ENCODE measurements at places on chromosomes 4 and X.

DNA sequence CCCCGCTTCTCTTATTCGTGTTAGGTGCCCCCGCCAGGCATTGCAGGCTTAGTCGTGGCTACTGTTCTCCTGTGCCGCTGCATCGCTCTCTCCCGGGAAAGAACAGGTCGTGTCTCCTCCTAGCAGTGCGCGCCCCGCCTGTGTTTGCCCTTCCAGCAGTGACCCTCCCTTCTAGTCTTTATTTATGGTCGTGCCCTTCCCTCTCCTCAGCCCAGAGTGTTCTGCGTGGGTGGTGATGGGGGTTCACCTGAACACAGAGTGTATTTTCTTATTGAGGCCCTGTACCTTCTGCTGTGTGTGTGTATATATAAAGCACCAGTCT is 15.2 kb downstream of the USP11 start:
- no peak for DNase-seq

DNA sequence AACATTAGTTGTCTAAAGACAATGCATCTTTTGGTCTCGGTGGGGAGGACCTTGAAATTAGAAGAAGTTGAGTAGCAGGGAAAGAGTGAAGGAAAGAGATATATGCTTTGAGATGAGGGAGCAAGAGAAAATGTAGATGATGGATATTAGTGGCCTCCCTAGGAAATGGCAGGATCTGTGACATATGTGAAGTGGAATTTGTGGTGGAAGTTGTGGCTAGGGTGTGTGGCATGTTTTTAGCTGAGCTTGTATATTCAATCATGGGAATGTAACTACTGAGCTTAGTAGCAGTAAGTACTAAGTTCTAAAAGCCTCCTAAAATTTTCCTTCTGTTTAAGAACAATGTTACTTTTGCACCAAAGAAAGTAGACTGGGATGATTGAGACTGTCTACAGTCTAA is 382.8 kb upstream of the CTSO start:
- no peak for DNase-seq

- DNase-seq = no peak
These were observed 51.5 kb upstream of the ETNPPL start for GRCh38 chr4:108814326-108814725.

GRCh38 chr4:41887821-41888686 is 47.2 kb upstream of the TMEM33 start:
- DNase-seq = no peak

DNA sequence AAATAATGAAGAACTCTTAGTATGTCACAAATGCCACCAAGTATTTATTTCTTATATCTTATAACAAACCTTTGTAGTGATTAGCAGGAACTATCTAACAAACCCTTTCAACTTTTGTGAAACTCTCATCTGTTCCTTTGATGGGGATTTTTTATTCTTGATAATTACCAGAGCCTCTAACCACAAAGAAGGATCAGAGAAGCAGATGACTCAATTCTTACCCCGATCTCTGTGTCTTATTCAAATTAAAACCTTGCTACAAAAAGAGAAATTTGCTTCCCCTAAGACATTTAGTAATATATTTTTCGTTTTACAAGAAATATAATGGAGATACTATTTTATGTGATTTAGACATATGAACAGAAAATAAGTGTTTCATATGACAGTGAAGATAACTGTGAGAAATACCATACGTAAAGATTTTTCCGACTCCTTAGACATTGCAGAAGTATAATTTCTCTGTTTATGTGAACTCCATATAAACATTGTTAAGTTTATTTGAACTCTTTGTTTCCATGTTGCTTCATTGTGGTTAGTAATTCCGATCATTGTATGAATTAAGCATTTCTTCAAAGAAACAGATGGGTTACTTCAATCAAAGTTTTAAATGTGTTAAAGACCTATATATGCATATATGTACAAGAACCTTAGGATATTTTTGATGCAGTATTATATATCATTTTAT is 205.4 kb downstream of the CFAP299 start:
- DNase-seq = no peak

- DNase-seq = no peak
These were observed 9.5 kb downstream of the USP11 start for GRCh38 chrX:47242321-47242720.

- DNase-seq = no peak
These were observed 83.5 kb upstream of the SPRY1 start for GRCh38 chr4:123312951-123313592.

GRCh38 chr4:92885632-92886031 is 581.9 kb downstream of the GRID2 start:
- DNase-seq = no peak

- no peak for DNase-seq
These were observed 17.1 kb upstream of the MAN2B2 start for GRCh38 chr4:6557856-6558255.

- no peak for DNase-seq
These were observed 12.0 kb downstream of the NHSL2 start for GRCh38 chrX:71922686-71923085.

- DNase-seq = no peak
These were observed 49.5 kb downstream of the PPP2R2C start for GRCh38 chr4:6422866-6423265.

GRCh38 chr4:94304365-94304971 is 38.2 kb downstream of the HPGDS start:
- no peak for DNase-seq

DNA sequence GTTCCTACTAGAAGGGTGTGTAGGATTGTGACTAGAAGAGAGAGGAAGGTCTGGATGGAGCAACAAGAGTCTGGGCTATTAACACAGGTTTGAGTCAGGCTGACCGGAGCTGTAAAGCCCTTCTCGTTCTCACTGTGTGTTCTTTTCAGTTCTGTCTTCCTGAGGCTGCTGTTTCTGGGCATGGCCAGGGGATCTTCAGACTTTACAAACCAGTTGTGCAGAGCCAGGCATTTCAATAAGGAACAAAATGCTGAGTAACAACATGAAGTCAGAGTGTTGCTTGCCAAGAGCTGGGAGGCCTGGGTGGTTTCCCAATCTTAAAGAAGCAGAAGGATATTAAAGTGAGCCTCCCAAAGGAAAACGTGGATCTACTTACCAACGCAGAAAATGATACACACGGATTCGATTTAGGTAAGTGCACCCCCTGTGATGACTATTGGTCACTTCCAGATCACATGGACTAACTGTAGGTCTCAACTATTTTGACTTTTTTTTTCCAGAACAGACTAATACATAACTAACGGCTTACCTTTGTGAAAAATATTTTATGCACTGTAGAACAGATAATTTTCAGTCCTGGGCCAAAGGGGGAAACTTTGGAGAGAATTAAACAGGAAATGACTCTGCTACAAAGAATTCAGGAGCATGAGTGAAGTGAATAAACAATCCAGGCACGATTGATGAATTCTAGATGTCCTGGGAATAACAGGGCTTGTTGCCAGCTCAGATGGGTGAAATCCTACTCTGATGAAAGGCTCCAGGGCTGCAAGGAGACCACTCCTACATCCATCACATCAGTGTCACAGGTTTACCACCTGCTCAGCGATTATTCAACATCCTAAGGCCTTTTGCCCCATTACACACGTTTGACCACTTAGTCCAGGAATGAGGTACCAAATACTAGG is 94.5 kb downstream of the ANXA3 start:
- no peak for DNase-seq

DNA sequence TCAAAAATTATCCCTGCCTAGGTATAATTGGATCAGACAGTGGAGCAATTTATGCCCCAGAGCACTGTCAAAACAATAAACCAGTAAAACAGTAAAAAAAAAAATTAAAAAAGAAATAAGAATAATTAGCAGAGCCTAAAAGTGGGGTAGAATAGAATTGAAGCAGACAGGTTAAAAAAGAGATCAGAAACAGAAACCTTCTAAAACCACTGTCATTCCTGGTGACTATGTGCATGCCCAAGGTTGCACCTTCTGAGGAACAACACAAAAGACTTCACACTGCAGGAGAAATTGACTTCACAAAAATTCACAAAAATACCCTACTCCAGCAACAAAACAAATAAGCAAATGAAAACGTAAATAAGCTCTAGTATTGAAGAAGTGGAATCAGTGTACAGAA is 168.6 kb downstream of the SPANXA1 start:
- no peak for DNase-seq

DNA sequence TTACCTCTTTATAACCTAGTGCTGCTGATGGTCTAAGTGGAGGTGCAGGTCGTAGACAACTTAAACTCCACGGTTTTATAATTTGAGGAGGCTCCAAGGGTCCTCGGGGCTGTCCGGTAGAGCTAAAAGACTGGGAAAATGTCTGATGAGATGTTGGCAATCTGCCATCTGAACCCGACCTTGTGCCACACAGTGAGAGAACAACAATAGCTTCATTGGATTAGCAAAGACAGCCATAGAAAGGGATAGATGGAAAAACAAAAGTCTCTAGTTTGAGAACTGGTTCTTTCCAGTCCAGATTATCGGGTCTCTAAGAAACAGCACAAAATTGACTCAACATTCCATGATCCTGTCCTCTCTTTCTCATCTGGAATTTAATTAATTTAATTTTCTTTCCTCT is 31.6 kb downstream of the CD40LG start:
- DNase-seq = no peak

GRCh38 chr4:24895461-24895860 is 17.4 kb downstream of the CCDC149 start:
- no peak for DNase-seq

- DNase-seq = no peak
These were observed 9.7 kb upstream of the ADRA2C start for GRCh38 chr4:3756343-3757059.

GRCh38 chrX:39514801-39515200 is 583.0 kb downstream of the BCOR start:
- DNase-seq = no peak

- no peak for DNase-seq
These were observed 156.1 kb downstream of the GRXCR1 start for GRCh38 chr4:43048570-43048969.

DNA sequence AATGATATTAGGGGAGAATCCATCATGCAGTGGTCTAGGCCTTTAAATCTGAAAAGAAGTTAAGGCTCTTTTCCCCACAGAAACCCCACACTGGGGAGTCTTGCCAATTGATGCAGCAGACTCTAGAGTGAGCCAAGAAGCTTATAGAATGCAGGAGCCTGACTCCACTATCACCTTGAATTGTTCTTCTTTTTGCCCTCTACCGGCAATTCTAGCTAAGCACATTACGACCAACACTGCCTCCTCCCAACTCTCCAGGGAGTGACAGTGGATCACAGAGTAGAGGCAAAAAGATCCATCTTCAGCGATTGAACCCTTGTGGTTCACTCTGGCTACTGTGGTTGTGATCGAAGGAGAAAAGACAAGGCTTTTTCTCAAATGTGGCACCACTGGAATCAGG is 331.5 kb downstream of the NKX6-1 start:
- no peak for DNase-seq

GRCh38 chrX:39592776-39593175 is 505.0 kb downstream of the BCOR start:
- DNase-seq = no peak

DNA sequence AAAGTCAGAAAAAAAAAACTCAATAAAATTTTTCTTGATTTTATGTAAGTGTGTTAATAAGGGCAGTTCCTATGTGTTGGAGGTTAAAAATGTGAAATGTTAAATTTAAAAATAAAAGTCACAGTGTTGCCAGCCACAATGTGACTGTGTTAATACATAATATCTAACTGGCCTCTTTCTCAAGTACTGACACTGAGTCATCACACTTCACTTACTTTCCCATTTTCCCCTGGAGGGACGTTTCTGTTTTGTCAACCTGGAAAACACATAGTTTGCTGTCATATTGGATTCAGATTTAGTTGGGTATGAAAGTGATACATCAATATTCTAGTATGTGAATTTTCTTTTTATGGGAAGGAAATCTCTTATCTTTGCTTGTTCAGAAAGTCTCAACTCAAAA is 46.4 kb downstream of the ARHGEF38 start:
- no peak for DNase-seq

DNA sequence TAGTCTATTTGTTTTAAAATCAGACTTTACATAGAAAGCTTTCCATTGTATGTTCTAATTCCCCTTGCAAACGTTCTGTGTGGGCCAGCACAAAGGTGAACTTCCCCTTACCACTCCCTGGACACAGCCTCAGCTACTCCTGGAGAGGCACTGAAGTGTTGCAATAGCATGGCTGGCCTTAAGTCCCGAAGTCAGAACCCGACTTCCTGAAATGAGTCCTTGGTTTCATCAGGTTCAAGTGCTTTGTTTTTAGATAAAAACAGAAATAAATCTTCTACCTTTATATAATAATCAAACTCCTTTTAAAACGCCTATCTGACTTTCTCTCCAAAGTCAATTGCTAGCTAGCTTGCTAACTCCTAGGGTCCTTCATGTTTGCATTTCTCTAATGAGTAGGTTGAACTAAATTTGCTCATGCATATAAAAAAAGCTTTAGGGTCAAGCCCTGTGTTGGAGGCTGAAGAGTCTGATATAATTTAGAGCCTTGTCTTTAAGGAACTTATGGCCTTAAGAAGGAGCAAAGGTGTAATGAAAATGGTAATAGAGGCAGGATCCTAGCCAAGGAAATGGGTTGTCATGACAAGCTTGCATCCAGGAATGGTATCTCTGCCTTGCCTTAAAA is 9.0 kb downstream of the BMP3 start:
- no peak for DNase-seq

DNA sequence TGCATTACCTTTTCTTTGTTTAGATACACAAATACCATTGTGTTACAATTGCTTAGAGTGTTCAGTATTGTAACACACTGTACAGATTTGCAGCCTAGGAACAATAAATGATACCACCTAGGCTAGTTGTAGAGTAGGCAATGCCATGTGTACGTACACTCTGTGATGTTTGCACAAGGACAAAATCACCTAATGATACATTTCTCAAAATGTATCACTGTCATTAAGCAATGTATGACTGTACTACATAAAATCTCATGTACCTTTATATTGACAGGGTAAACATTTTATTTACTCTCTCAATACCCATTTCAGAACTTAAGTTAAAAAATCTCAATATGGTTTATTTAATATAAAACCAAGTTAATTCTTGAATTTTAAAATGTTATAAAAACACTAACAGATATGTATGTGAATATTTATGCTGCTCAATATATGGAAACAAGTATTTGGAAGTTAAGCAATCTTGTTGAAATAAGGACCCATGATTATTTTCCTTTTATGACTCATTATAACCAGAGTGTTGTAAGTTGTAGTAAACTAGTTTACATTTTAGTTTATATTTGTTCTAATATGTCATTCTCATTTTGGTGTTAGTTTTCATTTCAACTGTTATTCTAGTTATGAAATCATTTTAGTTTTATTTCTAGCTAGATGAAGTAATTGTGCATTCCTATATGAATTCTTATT is 409.2 kb downstream of the TLL1 start:
- no peak for DNase-seq

All from activated T-cell treated with anti-CD3 and anti-CD28 coated beads, Interleukin-2, amount 50 U/mL, for 48 hours (primary cell).